Motor neuron (in vitro differentiated cells): ENCODE measurements at places on chromosomes 1 and 21. TPM values are rescaled to one million over a fixed set of nuclear protein-coding genes. Genes with fewer than 3 reads are reported as not detected.

GRCh38 chr21:40054403-40054802 is 187.2 kb downstream of the PCP4 start:
- peak; percentile 70 for ATAC-seq

DNA sequence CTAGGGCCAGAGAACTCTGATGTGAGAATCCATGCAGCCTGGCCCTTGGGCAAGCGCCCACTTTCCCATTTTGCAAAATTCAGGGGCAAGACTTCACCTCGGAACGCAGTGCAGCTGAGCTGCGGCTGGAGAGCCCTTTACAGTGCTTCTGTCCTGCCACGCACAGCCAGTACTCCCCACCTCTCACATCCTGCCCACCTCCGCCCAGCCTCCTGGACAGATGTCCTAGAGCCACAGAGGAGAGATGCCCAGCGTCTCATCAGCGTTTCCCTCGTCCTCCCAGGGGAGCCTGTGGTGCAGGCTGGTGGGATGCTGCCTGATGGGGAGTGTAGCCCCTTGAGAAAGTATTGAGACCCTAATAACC is 29.6 kb downstream of the RUNX3 start:
- no peak for ATAC-seq

- no peak for ATAC-seq
Measured at GRCh38 chr1:107430540-107431228, 289.8 kb downstream of the NTNG1 start.

DNA sequence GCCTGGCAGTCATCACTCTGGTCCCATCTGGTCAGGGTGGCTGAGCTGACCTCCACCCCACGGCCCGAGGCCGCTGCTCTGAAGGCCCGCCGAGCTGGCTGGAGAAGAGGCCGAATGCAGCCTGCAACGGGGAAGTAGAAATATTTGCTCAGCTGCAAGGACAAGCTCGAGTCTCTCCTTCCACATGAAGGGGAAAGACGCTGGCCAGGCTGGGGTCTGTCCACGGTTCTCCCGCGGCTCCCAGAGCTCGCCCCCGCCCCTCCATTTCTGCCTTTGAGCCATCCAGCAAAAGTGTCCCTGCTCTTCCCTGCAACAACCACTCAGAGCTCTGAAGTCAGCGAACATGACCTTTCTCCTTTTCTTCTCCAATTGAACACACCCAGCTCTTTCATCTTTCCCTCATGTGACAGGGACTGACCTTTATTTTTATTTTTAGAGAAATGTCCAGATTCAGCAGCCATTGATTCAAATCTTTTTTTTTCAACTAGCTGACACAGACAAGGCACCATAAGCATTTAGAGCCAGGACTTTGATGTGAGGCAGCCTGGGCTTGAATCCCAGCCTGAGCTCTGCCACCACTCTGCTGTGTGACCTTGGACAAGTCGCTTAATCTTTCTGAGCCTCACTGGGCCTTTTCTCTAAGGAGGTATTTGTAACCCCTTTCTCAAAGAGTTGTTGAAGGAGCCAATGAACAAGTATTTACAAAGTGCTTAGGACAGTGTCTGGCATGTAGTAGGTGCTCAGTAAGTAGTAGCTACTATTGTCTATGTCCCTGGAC is 149.3 kb upstream of the WNT4 start:
- no peak for ATAC-seq

DNA sequence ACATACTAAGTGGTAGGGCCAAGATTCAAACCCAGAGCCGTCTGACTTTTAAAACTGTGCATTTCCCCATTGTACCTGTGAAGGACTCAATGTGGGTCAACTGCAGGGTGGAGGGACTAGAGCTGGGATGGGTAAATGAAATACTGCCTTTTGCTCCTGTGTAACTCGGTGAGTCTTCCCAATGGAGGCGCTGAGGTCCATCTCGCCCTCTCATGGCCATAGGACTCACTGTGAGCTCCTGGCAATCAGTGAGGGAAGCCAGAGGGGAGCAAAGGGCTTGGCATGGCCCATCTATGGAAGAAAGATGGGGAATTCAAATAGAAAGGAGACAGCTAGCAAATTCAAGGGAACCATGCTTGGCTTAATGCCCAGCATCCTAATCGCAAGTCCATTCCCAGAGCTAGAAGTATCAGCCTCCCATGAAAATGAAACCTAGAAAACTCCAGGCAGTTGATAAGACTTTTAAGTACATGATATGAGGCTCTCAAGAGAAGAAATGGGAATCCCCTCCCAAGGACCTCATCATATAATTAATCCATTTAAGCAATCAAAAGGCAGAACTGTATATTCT is 25.4 kb upstream of the CGN start:
- no peak for ATAC-seq

Gene MAB21L3
- total RNA-seq: 0.09 and 0.16 TPM in 2 replicates

DNA sequence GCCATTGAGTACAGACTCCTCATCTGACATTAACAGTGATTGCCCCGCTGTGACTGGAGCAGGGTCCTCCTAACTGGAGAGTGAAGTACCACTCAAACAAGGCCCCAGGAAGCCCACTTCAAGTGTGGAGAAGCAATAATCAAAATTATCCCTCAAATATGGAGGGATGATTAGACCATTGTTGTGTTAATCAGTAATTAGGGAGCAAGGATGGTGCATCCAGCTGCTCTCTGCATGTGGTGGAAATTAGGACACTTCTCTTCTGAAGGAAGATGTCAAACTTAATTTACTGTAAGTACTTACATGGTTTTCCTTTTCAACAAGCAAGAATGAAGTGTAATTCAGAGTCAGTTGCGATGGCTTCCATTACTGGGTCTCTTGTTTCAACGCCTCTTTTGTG is 3.4 kb upstream of the ZP4 start:
- ATAC-seq: no peak

DNA sequence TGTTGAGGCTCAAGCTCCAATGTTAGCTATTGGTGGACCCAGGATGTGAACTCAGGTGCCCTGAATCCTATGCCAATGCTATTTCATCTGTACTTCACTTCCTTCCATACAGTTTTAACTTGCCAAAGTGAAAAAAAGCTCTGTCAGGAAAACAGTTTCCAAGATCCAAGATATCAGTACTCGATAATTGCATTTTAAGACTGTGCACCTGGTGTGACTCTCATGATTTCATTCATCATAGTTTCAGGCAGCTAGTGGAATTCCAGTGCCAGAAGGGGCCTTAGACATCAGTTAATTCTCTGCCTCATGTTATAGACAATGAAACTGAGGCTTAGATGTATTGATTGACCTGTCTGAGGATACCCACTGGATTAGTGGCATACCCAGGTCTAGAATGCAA is 26.5 kb upstream of the LEPR start:
- ATAC-seq: no peak
